ENCODE measurements at places on chromosomes 11 and 22.

DNA sequence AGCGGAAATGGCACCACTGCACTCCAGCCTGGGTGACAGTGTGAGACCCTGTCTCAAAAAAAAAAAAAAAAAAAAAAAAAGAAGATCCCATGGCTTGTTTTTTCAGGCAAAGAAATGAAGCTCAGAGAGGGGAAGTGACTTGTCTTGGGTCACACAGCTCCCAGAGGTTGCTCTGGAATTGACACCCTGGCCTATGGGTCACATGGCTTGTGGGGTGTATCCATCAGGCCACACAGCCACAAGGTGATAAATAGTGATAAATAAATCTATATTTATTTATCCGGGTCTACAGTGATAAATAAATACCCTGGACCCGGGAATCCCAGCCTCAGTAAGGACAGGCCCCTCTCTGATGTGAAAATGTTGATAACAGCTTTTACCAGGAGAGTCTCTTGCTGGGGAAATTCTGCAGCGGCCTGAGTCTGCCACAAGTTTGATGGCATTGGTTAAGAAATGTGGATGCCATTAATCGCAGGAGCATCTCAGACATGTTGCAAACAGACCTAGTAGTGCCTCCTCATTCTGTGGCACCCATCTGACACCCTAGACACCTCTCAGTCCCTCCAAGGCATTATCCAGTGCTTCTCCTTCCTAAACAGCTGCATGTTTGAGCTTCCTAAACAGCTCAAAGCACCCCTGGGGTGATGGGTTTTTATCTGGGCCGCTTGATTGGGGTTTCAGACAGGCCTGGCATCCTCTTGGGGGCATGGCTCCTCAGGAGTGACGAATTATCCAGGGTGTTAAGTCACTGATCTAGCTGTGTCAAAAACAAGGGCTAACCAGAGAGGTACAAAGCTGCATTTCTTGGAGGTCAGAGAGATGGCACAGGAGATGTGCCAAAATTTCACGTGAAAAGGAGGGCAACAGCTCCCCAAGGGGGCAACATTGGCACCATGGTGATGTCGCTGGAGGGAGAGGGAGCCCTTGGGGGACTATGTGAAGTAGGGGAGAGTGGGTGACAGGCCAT, 1.9 kb upstream of the EMID1 start:
- no peak for DNase-seq

DNA sequence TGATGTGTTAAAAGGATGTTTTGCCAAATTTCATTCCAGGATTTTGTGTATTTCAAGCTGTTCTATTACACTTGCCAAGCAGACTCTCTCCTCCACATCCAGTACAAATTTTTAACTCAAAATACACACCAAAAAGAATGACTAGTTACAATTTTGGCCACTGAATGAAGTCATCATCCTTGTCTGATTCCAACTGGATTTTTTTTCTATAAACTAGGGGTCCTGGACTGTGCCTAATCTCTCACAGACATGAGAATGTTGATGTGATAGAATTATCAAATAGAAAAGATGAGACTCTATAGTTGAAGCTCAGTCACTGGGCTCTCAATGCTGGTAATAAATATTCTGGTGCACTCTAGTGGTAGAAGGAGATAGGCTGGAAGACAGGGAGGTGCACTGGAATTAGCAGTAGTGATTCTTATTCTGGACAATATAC, 85.8 kb downstream of the FANCF start:
- DNase-seq = no peak

GRCh38 chr22:36826262-36826661, 9.4 kb upstream of the PVALB start:
- no peak for DNase-seq

GRCh38 chr11:71244116-71244810, 8.1 kb downstream of the SHANK2 start:
- DNase-seq = no peak

- DNase-seq = no peak
Observed at GRCh38 chr11:35740061-35740799, 77.7 kb downstream of the TRIM44 start.
